D721Med (cell line): ENCODE measurements at places on chromosomes 4 and X.

DNA sequence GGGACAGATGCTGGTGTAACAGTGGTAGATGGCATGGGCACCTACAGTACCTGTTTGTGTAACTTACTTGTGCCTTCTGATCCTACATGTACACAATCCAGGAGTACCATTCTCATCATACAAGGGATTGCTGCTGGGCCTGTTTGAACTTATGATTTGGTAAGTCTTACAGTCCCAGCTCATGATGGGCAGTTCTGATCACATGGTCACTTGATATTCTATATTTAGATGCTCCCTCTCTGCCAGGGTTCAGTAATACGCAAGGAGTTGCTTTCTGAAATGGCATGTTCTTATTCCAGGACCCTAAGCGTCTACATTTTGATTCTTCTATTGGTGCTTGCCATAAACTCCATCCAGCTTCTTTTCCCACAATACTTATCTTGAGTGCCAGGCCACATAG is 54.4 kb upstream of the ATP6AP2 start:
- no peak for DNase-seq

- DNase-seq: no peak
Observed at GRCh38 chr4:99352602-99353537, at the start of gene ADH1C. ADH1C (minus strand) TSS chr4:99352746; CDS start chr4:99352675, 71 bp downstream.

GRCh38 chrX:132292793-132293192 is 73.5 kb upstream of the RAP2C start:
- no peak for DNase-seq

GRCh38 chr4:39285853-39286252 is 80.3 kb downstream of the RFC1 start:
- no peak for DNase-seq

DNA sequence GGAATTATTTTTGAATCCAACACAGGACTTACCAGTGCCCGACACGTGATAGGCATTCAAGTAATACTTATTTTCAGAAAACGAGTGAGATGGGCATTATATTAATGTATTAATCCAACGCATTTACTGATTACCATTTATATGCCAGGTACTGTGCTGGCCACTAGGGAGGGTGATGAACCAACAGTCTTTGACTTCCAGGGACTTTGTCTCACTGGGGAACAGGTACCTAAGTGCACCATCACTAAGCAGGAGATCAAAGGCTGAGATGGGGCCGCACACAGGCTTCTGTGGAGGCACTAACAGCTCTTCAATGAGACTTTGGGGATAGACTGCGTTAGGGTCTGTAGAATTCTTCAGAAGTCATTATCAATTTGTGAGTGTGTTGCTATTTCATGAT is 5.7 kb upstream of the TADA2B start:
- no peak for DNase-seq

- DNase-seq: no peak
Observed at GRCh38 chr4:167233685-167234315, 494 bp downstream of the SPOCK3 start.

GRCh38 chrX:13565511-13565910 is 3.9 kb upstream of the EGFL6 start:
- no peak for DNase-seq

GRCh38 chrX:152276277-152276676 is 137.9 kb upstream of the MAGEA10 start:
- DNase-seq: no peak

- DNase-seq: no peak
Observed at GRCh38 chr4:5366421-5366820, 315.1 kb downstream of the STK32B start.

DNA sequence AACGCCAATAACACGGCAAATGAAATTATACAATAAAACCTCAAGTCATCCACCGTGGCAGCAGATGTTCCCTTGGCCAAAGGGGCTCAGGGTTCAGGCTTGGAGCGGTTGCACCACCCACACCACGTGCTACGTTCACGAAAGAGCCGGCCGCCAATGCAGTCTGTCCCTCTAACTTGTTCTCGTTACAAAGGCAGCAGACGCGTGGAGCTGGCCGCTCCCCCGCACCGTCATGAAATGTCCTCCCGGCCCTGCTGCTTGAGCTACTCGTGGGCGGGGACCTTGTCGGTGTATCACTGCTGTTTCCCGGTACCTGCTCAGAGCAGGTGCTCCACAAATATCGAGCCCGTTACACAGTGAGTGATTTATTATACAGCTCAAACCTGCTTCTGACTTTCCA is 36.4 kb upstream of the MAN2B2 start:
- DNase-seq: no peak

DNA sequence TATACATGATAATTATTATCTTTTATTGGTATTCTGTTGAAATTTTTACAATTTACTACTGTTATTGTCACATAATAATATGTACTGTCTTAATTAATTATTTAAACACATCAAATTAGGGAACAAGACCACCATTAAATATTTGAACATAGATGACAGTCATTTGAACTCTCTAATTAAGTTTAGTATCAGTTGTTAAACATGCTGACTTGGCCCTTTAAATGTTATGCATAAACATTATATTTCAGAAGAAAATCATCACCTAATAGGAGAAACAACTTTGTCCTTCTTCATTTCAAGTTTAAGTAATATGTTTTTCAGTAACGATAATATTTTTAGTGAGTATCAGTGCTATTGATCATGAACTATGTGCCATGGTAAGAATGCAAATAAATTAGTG is 623.5 kb upstream of the GNPDA2 start:
- DNase-seq: no peak

- no peak for DNase-seq
Observed at GRCh38 chr4:140071806-140072205, 82.2 kb downstream of the MAML3 start.

- no peak for DNase-seq
Observed at GRCh38 chr4:1808396-1808795, 15.3 kb downstream of the FGFR3 start.

DNA sequence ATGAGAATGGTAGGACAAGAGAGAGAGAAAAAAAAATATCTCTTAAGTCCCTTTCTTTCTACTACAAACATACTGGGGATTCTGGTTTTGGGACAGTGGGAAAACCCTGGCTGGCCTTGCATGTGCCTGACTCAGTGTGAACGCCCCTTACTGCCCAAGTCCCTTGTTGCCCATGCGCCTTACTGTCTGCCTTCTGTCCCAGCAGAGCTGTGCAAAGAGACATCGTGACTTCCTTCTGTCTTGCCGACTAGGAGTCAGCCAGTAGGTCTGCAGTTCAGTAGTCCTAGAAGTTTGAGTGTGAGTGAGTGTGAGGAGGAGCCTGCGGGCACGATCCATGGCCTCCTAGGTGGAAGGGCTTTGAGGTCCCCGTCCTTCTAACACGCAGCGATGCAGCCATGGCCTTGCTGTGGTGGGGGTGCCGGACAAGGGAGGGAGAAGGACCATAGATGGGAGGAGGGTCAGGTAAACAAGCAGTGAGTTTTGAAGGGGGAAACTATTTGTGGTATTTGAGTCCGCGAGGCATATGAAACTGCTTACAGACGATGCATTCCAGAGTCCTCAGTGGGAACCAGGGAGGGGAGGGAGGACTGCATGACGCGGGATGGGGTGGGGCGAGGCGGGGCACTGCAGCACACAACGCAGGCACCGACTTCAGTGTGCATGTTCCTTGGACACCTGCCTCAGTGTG is at the start of gene XAGE2:
TSS of gene XAGE2 (plus strand) at position 654 of the 688 bp plus-strand sequence. CDS start 994 bp downstream, outside the sequence.
- no peak for DNase-seq

GRCh38 chr4:123748806-123749205 is 352.2 kb downstream of the SPRY1 start:
- no peak for DNase-seq

- DNase-seq: no peak
Observed at GRCh38 chr4:51999250-51999649, 20.9 kb downstream of the LRRC66 start.

GRCh38 chr4:37535872-37536271 is 150.3 kb downstream of the RELL1 start:
- DNase-seq: no peak

GRCh38 chr4:122749704-122750454 is 17.4 kb downstream of the BBS12 start:
- no peak for DNase-seq

GRCh38 chr4:19327364-19327763 is 924.3 kb upstream of the SLIT2 start:
- no peak for DNase-seq

- no peak for DNase-seq
Observed at GRCh38 chr4:26900765-26901164, 40.1 kb downstream of the STIM2 start.

GRCh38 chr4:122701965-122702364 is 30.5 kb upstream of the BBS12 start:
- no peak for DNase-seq
